Endothelial cell (in vitro differentiated cells): ENCODE measurements at places on chromosomes 6 and 20.

DNA sequence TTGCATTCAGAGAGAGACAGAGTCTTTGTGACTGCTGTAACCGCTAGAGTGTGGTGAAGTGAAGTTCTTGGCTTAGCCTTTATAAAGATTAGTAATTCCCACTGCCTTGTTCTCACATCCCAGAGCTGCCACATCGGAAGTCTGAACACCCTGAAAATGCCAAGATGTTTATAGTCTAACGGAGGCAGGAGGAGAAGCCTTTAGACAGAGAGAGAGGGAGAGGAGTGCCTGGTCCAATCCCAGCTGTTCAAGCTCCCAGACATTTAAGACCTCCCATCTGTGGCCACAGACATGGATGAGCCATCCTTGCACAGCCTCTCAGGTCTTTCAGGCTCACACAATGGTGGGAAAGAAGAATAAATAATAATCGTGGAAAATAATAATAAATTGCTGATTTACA, 1422.8 kb upstream of the EYS start:
- DNase-seq, result no peak

DNA sequence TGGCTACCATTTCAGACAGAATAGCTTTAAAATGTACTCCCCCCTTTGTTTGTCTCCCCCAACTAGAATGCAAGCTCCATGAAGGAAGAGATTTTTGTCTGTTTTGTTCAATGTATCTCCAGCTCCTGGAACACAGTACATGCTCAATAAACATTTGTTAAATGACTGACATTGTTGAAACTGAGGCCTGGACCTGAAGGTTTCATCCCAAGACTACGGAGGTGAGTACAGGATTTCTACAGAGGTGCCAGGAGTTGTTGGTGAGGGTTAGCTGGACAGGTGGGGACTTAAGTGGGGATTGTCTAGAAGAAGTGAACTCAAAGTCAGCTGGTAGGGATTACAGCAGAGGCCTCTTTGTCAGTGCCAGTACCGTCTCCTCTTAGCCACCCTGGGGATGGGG, 19.4 kb downstream of the VEGFA start:
- DNase-seq, result no peak

GRCh38 chr6:118324116-118324515, 224.0 kb upstream of the PLN start:
- DNase-seq, result no peak

DNA sequence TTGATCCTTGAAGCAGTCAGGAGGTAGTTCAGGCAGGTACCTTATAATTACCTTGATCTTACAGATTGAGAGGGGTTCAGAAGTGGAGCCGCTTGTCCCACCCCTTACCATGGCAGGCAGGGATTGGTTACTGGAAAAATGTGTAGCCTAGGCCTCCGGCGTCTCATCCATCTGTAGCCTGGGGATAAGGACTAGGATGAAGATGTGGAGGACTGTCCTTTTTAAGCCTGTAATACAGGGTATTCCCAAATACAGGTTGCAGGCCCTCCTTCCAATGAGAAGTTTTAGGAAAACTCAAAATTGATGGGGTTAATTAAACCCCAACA, 2.8 kb downstream of the HMGA1 start:
- DNase-seq, result no peak

GRCh38 chr6:147808640-147809039, 300.1 kb downstream of the SAMD5 start:
- no peak for DNase-seq

DNA sequence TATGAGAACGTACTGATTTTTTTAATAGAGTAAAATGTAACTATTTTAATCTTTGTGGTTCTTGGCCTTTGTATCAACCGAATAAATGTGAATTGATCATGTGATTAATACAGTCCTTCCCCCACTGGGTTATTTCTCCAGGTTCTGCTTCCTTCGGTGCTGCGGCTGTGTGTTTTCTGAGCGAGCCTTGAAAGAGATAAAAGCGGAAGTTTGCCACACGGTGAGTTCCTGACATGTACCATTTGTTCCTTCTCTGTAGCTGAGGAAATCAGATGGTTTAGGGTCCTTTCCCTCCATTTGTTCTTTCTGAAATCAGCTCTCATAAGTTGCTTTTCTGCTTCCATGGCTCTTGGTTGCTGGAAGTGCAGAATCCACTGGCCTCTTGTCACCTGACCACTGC, 15.5 kb downstream of the RTF2 start:
- no peak for DNase-seq

DNA sequence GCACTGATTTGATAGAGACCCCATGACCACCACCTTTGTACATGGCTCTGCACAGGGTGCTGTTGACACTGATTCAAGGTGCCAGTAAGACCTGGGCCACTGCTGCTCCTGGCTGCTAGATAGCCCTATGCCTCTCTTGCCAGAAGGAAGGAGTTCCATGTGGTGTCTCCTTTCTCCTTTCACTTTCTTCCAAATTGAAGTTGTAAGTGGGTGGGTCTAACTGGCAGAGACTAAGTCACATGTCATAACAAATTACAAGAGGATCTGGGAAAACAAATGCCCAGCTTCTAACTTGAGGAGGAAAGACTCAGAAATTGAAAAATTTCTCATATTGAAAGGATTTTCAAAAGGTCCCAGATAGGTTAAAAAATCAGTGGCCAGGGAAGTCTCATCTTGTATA, 116.8 kb downstream of the TFAP2B start:
- no peak for DNase-seq

DNA sequence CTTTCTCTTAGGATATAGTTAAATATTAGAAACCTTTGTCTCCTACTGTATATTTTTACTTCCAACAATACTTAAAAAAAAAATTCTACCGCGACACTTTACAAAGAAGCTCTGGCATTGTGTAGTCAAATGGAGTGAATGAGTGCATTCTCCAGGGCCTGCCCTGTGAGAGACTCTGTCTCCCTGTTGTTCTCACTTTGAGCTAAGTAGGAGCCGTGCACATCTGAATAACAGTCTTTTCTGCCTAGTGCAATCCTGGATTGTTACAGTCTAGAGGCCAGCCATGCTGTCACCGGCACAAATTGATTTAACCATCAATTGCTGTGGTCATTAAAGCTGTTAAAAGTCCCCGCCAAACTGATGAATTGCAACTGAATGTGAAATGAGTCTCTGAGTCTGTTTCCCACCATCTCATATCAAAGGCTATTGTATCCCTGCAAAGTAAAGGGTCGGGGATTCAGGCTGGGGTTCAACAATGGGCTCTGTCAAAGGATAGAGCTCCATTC, 156.0 kb downstream of the RFPL4B start:
- no peak for DNase-seq

- DNase-seq, result no peak
These were observed 312.4 kb downstream of the GRIK2 start for GRCh38 chr6:101705866-101706265.

DNA sequence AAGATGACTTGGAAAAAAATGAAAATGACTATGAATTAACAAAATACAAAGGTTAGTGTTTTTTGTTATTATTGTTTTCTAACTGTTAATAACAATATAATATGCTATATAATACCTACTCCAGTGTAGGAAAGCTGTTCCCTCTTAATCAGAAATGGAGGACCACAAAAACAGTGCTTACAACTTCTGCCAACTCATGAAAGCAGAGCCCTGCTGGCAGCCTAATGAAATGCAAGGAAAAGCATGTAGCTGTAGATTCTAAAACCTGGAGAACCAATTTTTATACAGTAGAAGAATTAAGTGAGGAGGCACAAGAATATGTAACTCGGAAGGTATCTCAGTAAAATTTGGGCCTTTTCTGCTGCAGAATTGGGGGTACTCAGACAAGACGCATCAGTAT, 29.4 kb downstream of the PHIP start:
- DNase-seq, result peak; percentile 40

DNA sequence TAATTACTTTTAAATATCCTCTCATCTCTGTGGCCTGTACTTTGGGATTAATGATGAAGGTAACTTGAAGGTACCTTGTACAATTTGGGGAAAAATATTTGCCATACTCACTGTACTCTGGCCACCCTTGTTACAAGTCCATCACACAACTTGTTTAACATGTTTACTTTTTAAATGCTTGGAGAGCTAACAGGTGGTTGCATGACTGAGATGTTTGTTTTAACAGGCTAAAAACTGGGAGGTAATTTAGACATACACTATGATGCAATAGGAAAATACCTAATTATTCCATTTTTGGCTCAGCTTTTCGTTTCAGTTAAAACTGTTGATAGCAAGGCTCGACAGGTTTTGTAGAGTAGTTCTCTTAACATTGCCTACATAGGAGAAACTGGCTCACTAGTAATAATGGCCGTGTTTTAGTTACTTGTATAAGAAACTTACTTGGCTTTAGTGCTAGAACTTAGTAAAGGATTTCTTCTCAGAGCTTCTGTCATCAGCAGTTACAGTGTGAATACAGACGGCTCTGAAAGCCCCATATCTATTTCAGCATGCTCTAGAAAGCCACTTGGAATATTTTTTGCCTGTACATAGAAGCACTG, 489.8 kb upstream of the SOX4 start:
- DNase-seq, result no peak

DNA sequence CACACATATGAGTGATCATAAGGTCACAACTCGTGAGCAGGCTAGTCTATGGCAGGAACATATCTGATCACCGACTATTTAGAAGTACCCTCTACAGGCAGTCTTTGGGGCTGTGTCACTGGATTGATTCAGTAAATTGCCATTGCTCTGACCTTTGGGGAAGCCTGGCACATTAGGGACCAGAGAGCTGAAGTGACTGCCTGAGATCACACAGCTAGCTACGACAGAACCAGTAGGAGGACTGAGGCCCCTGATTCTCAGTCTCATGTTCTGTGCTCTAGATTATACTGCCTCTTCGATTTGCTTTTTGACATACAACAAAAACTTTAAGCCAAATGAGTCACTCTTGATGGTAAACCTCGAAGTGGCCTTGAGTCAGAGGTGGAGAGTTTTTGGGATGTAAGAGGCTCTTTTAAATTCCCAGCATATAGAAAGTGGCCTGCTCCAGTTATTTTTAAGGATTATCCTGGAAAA, 247.5 kb upstream of the SUPT3H start:
- DNase-seq, result no peak

DNA sequence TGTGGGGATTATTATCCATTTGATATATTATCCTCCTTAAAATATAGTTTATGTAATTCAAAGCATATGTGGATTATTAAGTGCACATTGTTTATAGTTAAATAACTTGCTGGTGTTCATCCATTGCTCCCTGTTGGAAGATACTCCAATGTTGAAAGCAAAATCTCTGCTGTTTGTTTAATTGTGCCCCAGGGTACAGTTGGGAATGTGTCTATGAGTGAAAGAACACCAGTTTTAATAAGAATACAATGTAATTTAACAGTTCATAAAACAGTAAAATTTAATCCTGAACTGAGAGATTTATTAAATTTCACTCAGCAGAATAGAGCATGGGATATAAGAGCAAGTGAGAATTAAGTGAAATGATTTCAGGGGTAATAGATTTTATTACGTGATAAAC, 364.9 kb downstream of the GRIK2 start:
- DNase-seq, result no peak

- DNase-seq, result no peak
These were observed 104.3 kb downstream of the ADGRG6 start for GRCh38 chr6:142406131-142406530.

- DNase-seq, result no peak
These were observed 1.1 kb upstream of the SRSF12 start for GRCh38 chr6:89118931-89119330.

DNA sequence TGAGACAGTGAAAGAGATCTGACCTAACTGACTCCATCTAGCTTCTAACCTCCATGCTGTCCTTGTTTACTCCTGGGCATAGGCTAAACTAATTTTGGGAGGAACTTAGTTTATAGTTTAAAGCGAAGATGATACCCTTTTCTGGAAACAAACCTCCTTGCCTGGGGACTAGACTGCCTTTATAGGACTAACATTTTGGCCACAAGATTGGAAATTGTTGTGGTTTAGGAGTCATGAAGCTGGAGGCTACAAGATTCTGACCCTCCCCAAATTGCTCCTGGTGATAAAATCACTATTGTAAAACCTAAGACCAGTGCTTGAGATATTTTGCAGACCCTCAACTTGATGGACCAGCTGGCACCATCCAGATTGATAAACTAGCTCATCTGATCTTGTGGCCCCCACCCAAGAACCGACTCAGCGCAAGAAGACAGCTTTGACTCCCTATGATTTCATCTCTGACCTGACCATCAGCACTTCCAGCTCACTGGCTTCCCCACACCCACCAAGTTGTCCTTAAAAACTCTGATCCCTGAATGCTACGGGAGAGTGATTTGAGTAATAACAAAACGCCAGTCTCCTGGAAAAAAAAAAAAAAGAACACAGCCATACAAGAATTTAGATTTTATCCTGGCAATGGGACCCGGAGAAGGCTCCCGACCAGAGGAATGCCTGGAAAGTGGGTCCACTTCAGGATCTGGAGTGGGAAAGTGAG, 63.0 kb downstream of the ABHD12 start:
- no peak for DNase-seq
